T-helper 17 cell (primary cell): ENCODE measurements at places on chromosomes 16 and 17. TPM values are rescaled to one million over a fixed set of nuclear protein-coding genes. Genes with fewer than 3 reads are reported as not detected.

Gene MLX
- total RNA-seq = 33.1 TPM

Gene AOC2
- total RNA-seq = 2.6 TPM

Gene STH
- total RNA-seq = not detected

Gene DNAH9
- total RNA-seq = not detected

Gene SLFN12
- 5.3 TPM for total RNA-seq

Gene ANKS4B
- total RNA-seq = not detected

Gene SLC5A10
- total RNA-seq = not detected

- no peak for DNase-seq
These were observed 34.2 kb upstream of the CCL1 start for GRCh38 chr17:34397265-34397664.

DNA sequence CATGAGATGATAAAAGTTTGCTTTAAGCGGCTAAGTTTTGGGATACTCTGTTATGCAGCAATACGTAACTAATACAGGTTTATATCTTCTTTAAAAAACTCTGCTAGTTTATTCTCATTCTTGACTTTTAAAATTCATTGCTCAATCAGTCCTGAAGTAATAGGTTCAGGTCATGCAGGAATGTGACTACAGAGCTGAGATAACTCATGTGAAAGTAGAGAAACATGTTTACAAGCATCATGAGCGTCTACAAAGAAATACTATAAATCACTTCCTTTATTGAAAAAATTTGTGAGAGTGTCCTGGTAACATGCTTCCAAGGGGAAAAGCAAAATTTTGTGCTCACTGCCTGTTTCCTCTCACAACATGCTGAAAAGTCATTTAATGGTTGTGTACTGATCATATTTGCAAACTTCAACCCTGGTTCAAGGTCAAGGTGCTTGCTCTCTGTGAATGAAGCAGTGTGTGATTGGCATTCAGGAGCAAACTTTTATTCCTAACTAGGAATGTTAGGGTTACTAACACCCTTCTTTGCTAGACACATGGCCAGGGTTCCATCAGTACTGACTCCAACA lies 12.5 kb upstream of the TMIGD1 start:
- no peak for DNase-seq

- no peak for DNase-seq
These were observed 60.0 kb upstream of the CHMP6 start for GRCh38 chr17:80931421-80932265.

- no peak for DNase-seq
These were observed at the start of gene TMEM92 for GRCh38 chr17:50274142-50274896. TSS of gene TMEM92 (plus strand) at chr17:50274466. CDS start at chr17:50274502, 36 bp downstream.

- no peak for DNase-seq
These were observed 5.0 kb upstream of the ADGRG1 start for GRCh38 chr16:57623251-57624043.

DNA sequence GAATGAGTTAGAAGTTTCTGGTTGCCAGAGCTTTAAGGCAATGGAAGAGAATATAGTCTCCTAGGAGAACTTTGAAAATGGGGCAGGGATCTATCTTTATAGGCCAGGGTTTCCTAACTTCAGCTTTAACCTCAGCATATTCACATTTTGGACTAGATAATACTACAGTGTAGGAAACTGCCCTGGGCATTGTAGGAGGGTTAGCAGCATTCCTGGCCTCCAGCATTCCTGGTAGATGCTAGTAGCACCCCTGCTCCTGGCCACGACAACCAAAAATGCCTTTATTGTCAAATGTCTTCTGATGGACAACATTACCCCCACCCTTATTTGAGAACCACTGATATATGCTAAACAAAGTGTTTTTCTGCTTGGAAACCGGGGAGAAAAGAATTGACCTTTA lies 27.8 kb upstream of the MYO18A start:
- no peak for DNase-seq

- no peak for DNase-seq
These were observed 78.7 kb downstream of the N4BP1 start for GRCh38 chr16:48531011-48531962.

DNA sequence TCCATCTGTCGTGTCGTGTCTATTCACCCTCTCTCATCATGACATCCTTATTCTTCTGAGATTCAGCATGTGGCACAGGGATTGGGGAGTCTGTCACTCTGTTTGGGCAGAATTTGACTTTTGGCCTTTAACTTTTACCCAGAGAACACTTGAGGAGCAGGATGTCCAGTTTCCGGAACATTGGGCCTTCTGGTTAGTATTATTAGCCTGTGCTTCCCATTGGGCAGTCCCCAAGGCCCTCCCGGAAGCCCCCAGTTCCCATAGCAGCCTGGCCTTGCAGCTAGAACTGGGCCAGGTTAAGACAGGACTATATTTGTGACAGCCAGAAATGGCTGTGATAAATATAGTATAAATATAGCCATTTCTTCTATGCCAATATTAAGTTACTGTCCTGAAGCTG lies 9.6 kb downstream of the SCN4A start:
- no peak for DNase-seq

GRCh38 chr16:57810197-57811031 lies 8.1 kb upstream of the KIFC3 start:
- DNase-seq = peak; percentile 56

- DNase-seq = no peak
These were observed 123.0 kb upstream of the DYNLRB2 start for GRCh38 chr16:80417706-80418271.

DNA sequence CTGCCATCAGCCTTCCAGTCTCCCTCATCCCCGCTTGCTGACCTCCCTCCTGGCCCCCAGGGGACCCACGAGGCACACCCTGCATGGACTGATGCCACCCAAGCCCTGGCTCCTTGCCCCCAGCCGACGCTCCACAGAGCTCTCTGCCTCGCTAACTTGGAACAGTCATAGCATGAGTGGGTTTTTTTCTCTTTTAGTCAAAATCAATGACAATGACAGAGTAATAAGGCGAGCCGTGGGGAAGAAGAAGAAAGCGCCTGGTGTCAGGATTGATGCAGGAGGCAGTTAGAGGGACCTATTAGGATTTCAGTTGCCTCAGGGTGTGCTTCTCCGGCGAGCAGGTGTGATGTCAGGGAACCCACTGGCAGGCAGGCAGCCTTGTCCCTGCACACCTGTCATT lies 176.3 kb upstream of the TNRC6C start:
- DNase-seq = no peak

GRCh38 chr17:30112794-30113193 lies 3.8 kb upstream of the NSRP1 start:
- no peak for DNase-seq

DNA sequence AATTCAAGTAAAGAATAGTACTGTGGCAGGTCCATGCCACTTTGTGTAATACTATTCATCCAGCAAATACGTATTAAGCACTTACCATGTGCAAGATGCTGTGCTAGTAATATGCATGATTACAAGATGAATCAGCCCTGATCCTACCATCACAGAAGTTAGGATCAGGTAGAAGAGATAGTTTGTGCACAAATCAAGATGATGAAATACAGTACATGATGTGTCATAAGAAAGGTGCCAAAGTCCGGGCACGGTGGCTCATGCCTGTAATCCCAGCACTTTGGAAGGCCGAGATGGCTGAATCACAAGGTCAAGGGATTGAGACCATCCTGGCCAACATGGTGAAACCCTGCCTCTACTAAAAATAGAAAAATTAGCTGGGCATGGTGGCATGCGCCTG lies 10.9 kb downstream of the COG4 start:
- DNase-seq = no peak

- no peak for DNase-seq
These were observed 48.9 kb downstream of the TANGO6 start for GRCh38 chr16:68892214-68892613.

- no peak for DNase-seq
These were observed 3.2 kb upstream of the UBALD1 start for GRCh38 chr16:4617880-4618279.

DNA sequence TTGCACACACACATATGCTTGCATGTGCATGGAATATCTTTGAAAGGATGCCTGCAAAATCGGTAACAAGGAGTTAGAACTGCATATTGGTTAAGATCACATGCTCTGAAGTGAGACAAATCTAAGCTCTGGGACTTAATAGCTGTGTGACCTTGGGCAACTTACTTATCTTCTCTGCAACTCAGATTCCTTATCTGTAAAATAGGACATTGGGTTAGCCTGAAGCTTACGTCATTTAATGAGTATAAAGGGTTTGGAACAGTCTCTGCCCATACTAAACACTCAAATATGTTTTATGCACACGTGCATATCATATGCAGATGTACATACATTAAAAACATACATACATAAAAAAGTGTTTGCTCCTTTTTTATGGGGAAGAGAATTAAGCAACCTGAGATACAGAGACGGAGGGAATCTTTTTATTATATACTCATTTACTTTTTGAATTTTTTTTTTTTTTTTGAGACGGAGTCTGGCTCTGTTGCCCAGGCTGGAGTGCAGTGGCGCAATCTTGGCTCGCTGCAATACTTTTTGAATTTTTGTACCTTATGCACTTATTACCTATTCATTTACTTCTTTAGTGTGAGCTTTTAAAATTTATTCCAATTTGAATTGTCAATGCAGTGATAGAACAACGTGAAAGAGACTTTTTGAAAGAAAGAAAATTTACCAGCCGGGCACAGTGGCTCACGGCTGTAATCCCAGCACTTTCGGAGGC lies 206.2 kb downstream of the CCDC182 start:
- DNase-seq = no peak

- no peak for DNase-seq
These were observed 30.0 kb downstream of the USP10 start for GRCh38 chr16:84729716-84730320.

- no peak for DNase-seq
These were observed 69.6 kb upstream of the GAS7 start for GRCh38 chr17:10268005-10268404.

DNA sequence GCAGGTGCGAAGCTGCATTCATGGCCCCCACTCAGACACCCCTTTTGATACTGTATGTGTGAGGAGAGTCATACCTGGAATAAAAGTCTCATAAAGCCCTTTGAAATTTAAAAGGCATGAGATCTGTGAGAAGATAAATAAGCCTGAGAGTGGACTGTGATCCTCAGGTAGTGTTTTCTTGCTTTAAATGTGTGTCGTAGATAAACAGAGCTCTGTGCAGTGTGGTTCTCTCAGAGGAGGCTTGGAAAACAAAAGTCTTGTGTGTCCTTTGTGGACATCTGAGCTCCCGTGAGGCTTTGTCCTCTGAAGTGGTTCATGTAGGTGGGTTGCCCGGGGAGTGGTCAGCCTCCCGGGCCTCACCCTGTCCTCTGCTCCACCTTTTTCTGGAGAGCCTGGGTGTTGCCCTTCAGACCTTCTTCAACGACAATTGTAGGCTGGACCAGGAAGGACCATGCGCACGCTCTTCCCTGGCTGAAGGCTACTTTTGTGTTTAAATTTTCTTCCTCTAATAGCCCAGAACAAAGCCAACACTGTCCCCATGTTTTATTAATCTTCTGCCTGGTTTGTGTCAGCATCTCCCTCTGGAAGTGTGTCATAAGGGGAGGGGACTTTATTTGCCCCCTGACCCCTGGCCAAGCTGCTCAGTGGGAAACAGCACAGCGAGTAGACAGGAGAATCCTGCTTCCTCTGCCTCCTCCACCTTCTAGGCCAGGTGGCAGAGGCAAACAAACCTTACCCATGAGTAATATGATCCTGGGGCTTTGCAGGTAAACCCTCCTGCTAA lies 151.2 kb downstream of the MSI2 start:
- DNase-seq = no peak

DNA sequence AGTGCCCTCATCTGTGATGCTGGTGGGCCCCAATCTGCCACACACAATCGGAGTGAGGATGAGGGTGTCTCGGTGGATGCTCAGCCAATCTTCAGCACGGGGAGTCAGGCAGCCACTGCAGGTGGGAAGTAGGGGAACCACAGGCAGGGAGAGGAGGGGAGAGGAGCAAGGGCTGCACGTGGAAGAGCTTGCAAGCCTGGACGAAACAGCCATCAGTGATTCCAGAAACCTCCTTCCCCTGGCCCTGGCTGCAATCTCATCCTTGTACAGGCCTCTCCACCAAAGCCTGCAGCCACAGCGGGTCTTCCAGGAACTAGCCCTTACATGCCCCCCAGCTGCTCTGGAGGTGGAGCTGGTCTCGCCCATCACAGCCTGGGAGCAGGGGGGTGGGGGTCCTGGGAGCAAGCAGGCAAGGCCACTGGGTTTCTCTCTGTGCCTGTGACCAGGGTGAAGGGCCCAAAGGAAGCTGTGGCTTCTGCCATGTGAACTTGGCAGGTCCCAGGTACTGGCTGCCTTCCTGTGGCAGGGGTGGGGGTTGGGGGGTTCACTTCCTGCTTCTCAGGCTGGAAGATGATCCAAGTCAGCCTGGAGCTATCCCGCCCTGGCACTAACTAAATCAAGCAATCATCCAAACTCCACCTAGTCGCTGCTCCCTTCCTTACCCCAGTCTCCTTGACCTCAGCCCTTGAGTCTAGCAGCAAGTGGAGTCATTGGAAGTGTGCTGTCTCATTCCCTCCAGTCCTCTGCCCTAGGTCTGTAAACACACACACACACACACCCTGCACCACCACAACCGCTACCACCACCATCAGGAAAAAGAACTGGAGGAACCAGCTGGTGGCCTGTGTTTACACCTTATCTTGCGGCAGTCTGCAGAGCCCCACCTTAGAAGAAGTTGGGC lies 29.4 kb upstream of the MLKL start:
- no peak for DNase-seq

- no peak for DNase-seq
These were observed 6.5 kb downstream of the CPNE7 start for GRCh38 chr16:89581861-89582563.

DNA sequence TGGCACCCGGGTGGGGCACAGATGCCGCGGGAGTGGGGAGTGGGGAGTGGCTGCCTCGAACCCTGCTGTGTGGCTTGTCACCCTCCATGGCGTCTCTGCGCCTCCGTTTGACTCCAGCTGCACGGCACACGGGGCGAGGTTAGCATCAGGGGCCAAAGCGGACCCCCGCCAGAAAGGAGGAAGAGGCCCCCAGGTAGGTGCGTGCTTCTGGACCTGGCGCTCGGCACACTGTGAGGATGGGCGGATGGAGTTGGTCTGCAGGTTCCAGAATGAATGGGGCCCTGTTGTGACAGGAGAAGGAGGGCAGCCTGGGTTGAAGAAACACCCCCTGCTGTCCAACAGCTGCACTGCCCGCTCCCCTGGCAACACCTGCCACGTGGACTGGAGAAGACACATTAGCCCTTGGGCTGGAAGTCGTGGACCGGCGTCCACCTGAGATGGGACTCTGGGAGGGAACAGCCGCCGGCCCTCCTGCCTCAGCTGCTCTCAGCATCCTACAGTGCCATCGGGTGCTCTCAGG lies 9.4 kb upstream of the FASN start:
- DNase-seq = no peak
